Mammary epithelial cell (primary cell): ENCODE measurements at places on chromosomes 6 and 20.

DNA sequence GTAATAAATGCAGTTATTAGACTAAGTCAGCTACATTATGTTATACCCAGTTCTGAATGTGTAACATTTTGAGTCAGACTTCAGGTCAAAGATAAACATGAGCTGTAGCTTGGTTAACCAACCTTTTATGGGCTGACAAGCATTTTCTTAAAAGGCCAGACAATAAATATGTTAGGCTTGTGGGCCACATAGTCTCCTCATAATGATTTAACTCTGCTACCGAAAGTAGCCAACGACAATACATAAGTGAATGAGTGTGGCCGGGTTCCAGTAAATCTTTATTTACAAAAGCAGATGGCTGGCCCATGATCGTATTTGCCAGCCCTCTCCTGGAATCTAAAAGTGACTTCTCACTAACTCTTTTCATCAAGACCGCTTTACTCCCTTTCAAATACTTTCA lies 49.9 kb downstream of the ATG5 start:
- DNase-seq, result no peak

DNA sequence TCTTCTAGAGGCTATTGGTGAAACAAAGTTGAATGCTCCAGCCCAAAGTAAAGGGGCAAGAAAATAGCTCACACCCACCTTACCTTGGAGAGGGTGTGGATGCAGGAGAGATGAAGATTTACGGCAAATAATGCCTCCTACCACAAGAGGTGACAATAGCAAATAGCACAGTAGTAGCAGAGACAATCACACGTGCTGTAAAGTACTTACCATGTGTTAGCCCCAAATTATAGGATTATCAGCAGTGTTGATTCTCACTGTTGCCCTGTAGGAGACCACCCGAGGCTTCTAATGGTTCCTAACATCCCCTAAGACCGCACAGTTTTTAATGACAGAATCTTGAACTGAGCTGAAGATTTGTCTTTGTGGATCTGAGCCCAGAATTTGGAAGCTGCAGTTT lies 94.8 kb upstream of the FOXA2 start:
- DNase-seq, result no peak

DNA sequence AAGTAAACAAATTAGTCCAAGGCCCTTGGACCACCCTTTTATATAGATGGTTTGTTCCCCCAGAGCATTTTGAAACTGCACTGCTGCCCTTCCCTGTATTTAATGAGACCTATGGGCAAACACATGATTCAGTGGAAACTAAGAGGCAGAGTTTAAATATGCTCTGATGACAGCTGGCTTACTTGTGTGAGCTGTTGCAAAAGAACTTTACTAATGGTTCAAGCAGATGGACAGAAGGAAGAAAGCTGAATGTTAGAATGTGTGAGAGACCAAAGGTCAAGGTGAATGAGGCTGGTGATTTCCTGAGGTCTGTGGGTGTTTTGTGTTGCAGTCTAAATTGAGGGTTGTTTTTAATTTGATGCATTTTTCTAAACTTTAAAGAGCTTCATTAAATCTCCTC lies 123.0 kb upstream of the CEP162 start:
- DNase-seq, result no peak

DNA sequence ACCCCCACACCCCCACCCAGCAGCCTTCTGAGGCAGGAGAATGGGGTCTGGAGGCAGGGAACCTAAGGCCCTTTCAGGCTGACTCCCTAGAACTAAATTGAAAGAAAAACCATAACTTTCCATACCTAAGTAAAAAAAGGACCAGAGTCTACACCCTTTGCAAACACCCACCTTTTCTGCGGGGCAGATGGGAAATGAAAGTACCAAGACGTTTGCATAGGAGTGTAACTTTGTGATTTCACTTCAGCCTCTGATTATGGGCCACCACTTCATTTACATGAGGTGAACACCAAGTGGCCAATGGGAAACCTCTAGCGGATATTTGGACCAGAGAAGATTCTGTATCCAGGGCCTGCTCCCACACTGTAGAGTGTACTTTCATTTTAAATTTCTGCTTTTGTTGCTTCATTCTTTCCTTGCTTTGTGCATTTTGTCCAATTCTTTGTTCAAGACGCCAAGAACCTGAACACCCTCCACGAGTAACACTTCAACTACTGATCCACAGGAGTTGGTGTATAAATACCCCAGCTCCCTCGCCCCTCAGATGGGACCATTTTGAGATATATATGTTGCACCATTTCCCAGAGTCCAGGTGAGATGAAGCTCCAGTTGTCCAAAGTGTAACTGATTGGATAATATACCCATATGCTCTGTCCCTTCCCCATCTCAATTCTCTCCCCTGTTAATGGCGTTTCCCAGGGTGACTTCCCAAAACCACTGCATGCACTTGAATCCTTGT lies 18.9 kb upstream of the SRSF6 start:
- DNase-seq, result no peak

GRCh38 chr20:59374261-59374660 lies 73.8 kb downstream of the EDN3 start:
- no peak for DNase-seq

DNA sequence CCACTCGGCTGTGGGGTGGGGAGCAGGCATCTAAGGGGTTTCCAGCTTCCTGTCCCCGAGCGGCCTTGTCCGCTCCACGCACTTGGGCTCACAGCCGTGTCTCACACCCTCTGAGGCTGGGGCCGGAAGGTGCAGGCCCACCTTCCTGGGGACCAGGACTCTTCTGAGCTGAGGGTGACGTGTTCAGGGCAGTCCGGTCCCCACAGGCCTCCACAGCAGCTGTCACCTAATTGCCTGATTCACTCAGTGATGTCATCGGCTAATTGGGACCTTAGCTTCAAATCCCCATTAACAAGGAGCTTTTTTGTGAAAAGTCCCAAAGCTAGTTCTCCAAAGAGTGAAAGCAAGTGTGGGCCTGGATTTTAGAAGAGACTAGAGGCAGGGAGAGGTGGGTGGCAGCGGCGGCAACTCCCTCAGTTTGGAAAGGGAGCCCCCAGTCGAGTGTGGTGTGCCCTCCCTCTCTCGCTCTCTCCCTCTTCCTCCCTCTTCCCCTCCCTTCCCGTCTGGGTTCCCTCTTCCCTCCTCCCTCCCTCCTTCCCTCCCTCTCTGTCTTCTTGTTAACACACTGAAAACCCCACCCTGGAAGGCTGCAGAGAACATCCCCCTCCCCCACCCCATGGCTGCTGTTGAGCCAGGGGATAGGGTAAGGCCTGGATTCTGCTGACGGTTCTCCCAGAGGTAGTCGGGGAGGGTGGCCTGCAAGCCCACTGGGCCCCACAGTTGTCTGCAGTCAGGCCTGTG lies 39.0 kb downstream of the MYT1 start:
- no peak for DNase-seq

GRCh38 chr20:44465001-44465560 lies 10.6 kb upstream of the TTPAL start:
- DNase-seq, result peak; percentile 53

DNA sequence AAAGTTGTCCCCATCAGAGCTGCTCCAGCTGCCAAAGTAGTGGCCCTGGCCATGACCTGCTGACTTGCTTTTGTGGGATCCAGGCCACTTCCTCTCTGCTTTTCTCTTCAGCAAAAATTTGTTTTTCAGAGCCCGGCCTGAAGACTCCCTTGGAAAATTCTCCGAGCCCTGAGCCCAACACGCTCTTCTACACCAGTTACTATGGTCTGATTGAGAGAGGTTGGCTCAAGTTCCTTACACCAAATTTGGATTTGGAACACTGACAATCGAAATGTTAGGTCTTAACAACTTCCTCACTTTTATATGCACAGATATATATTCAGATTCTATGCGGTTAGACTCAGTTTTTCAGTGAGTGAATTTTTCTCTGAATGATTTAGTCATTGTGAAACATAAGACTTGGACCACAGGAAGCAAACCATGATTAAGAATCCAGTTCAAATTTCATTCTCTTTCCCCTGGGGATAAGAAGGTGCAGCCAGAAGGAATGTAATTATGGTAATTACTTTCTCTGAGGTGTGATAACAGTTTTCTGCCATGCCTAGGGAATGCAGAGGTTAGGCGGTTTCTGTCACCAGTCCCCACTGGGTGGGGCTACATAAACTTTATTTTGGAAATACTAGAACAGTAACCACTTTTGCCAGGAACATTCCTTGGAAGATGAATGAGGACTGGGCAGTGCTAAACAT lies 365.2 kb downstream of the SYNE1 start:
- peak; percentile 67 for DNase-seq

DNA sequence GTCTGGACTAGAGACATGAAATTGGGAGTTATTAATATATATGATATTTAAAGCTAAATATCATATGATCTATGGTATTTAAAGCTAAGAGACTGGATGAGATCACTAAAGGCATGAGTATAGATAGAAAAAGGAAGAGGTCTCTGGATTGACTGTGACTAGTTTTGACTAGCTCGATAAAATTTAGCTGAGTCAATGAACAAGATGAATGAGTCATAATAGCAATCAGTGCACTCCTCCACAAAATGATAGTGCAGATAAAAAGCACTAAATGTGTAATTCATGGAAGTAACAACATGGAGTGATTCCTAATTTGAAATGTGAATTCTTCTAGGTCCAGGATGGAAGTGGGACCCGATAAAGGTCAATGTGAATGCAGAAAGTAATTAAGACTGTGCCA lies 127.4 kb downstream of the PFDN4 start:
- peak; percentile 1 for DNase-seq

- DNase-seq, result no peak
Observed at GRCh38 chr6:78363688-78364087, 503.7 kb upstream of the IRAK1BP1 start.

- peak; percentile 46 for DNase-seq
Observed at GRCh38 chr6:116682334-116682712, 1.3 kb downstream of the KPNA5 start.

DNA sequence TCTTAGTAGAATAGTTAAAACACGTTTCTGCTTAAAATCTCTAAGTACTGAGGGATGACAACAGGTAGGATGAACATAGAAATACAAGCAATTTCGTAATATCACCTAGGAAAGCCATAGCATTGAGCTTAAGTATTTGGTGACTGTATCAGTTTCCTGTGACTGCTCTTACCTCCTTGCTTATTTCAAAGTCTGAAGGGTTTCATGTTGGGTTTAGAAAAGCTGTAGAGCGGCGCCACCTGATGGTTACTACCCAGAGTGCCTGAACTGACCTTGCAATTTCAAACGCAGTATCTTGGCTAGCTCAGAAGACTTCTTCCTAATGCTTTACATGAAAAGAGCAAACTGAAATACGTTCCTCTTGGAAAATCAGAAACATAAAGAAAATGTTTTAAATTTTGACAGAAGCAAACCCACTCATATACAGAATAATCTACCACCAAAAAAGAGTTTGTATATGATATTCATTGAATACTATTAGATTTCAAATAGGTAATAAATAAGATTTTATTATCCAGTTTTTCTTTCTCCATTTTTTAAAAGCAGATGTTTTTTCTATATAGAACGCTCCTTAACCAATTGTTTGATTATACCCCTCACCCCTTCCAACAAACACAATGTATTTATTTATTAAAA lies 82.3 kb upstream of the RIPOR2 start:
- peak; percentile 78 for DNase-seq

GRCh38 chr20:3239026-3239866 lies at the start of gene SLC4A11:
TSS of gene SLC4A11 (minus strand) at chr20:3239190. CDS start at chr20:3239137, 53 bp downstream.
- DNase-seq, result peak; percentile 87
